Activated CD4-positive, alpha-beta T cell treated with anti-CD3 and anti-CD28 coated beads for 1 hour (primary cell): ENCODE measurements at places on chromosomes 4 and X.

DNA sequence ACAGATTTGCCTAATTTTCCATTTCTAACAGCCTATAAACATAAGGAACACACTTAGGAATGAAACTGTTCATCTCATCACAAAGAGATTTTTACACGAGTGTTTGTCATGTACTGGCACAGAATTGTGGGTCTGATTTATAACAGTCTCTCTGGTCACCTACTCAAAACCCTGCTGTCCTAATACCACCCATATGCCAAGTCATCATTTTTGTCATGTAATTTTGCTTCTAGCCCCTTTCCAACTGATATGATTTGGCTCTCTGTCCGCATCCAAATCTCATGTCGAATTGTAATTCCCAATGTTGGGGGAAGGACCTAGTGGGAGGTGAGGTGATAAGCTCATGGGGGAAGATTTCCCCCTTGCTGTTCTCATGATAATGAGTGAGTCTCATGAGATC, 284.1 kb upstream of the SLITRK2 start:
- no peak for DNase-seq

- DNase-seq: no peak
Measured at GRCh38 chr4:141432000-141432712, 204.2 kb upstream of the IL15 start.

DNA sequence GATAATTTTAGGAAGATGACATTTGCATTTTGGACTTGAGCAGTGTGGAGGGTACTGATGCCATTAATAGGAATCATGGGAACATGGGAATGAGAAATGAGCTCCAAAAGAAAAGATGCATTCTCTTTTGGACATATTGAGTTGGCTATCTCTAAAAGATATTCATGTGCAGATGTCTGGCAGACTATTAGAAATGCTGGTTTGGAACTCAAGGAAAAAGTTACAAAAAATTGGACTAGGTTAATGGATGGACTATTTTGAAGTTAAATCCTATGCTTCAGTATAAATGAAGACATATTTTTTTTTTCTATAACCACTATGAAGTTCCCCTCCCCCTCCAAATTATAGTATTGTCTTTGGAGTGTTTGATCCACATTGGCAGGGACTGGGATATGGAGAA, 3.6 kb upstream of the LIMCH1 start:
- no peak for DNase-seq

GRCh38 chrX:131068945-131069719, 11.0 kb downstream of the ARHGAP36 start:
- no peak for DNase-seq

GRCh38 chr4:44961001-44961755, 234.8 kb upstream of the GNPDA2 start:
- no peak for DNase-seq

- no peak for DNase-seq
Measured at GRCh38 chrX:46268412-46268811, 276.8 kb downstream of the ZNF674 start.

GRCh38 chr4:172035562-172035961, 222.4 kb downstream of the GALNTL6 start:
- no peak for DNase-seq

DNA sequence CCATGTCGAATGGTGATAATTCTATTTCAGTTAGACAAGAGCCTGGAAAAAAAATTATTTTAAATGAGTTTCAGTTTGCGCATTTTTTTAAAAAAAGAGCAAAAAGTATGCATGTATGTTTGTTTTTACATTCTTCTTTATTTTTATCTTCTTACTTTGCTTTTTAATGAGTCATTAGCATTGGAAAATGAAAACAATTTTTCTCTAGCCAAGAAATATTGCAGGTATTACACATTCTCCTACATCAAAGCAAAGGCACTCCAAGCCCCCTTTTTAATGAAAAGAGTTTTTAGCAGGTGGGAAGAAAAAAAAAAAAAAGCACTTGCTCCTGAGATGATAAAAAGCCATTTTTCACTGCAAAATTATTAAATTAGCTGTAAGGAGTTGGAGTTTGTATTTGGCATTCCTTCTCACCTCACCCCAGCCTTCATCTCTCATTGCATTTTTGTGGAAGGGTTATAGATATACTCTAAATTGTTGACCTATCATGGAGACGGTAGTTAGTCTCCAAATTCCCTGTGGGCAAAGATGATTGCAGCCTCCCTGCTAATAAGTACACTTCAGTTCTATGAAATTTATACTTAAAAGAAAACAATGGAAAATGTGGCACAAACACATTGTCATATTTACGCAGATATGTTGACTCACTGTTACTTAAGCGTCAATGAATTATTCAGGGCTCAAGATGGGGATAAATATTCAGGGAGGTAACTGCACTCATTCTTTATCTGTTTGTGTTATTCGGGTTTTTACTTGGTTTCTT, 43.8 kb downstream of the PALLD start:
- DNase-seq: no peak

GRCh38 chrX:57918750-57919436, 8.6 kb upstream of the ZXDA start:
- DNase-seq: no peak

- no peak for DNase-seq
Measured at GRCh38 chr4:57122959-57123358, 12.8 kb upstream of the IGFBP7 start.

- DNase-seq: no peak
Measured at GRCh38 chr4:1862055-1862911, 6.3 kb upstream of the LETM1 start.

DNA sequence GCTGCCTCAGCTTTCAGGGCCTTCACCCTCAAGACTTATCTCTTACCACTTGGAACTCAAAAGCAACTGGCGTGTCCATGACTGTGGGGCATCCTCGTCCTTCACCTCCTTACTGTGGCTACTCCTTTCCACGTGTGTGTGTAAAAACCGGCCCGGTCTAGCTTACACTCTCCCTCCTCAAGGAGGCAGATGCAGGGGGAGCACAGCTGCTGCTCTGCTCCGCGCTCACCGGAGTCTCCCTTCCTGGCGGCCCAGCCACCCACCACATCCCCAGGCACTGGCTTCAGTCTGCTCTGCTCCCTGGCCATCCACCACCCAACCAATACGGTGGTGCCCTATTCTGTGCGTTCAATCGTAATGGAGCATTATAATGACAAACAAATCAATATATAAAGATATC, 8.3 kb downstream of the RNF212 start:
- no peak for DNase-seq

GRCh38 chr4:37562592-37562991, 123.6 kb downstream of the RELL1 start:
- no peak for DNase-seq

DNA sequence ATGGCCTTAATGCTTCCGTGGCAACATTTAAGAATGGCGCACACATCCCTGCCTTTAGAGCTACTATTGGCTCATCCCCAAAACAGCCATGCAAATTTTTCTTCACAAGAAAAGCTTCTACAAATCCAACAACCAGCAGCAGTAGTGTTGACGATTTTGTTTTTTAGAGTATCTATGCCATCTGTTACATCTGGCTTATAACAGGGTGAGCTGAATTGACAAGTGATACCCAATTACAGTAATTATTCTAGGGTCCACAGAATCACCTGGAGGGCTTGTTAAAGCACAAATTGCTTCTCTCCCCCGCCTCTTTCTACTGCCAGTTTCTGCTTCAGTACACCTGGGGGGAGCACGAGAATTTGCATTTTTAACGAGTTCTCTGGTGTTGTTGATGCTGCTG, 34.1 kb downstream of the DCHS2 start:
- DNase-seq: no peak

- DNase-seq: no peak
Measured at GRCh38 chr4:40606239-40606767, 23.4 kb downstream of the RBM47 start.

GRCh38 chr4:151437505-151437904, 28.5 kb downstream of the FHIP1A start:
- no peak for DNase-seq

DNA sequence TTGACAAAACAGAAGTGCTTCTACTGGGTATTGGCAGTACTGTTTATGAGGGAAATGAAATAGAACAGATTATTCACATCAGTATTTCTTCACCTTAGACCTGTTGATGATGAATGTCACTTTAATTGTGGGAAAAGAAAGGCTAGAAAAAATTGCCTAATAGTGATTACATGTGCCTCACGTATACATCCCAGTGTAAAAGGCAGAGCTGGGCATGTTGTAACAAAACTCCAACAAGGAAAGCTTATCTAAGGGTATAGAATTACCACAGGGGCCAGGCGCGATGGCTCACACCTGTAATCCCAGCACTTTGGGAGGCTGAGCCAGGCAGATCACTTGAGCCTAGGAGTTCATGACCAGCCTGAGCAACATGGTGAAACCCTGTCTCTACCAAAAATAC, 4.2 kb downstream of the PGM2 start:
- DNase-seq: no peak

- no peak for DNase-seq
Measured at GRCh38 chr4:188127214-188127874, 11.9 kb upstream of the TRIML1 start.

DNA sequence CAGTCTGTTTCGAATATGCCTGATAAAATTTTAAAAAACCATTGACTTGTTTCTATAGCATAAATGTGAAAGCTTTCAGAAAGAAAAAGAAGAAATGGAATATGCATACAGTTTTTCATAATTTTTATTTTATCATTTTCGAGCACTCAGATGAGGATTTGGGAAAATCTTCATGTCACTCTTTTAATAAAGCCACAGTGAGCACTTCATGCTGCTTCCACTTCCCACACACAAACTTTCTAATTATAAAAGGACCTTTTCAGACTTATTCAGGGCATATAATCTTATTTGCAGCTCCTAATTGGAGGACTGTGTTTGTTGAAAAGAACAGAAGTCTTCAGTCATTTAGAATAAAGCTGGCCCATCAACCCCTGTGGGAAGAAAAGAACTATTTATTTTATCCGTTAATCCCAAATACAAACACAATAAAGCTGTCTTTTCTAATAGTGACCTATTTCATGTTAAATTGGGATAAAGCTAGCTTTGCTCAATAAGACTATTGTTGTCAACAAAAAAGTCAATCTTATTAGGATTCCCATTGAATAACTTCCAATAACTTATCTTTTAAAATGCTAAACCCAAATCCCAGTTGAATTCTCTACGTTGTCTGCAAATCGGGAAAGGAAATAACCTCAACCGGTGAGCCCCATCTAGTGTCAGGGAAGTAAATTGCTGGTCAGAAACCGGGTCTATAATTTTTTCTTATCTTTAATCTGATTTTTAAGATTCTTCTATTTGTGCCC, 211.5 kb downstream of the PDGFRA start:
- no peak for DNase-seq

DNA sequence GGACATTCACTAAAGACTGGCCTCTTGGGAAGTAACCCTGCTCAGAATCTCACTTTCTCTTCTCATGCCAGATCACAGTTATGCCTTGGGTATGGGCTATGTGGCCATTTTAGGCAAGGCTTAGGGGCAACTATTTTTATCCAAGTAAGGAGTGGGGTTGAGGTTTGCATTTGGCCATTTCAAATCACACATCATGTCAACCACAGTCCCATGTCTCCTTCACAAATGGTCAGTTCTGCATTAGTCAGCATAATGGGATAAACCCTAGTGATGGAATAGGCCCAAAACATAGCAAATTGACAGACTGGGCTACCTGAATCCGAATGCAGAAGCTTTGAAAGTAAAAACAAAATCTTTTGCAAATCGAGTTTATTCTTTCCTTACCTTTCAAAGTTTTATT, 827 bp upstream of the RTL3 start:
- no peak for DNase-seq

DNA sequence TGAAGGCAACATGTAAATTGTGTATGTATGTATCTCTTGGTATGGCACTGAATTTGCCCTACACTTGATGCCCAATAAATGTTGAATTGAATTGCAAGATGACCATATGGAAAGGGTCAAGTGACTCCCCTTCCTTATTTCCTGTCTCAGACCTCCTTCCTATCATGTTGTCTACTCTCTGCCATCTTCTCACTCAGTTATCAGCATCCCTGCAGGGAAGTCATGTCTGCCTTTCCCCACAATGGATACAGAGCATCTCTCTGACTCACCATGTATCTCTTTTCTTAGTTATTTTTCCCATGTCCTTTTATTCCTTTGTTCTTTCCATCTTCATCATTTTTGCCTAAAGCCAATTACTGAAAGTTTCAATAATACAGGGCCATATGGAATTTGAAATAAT, 22.5 kb downstream of the BMX start:
- no peak for DNase-seq

DNA sequence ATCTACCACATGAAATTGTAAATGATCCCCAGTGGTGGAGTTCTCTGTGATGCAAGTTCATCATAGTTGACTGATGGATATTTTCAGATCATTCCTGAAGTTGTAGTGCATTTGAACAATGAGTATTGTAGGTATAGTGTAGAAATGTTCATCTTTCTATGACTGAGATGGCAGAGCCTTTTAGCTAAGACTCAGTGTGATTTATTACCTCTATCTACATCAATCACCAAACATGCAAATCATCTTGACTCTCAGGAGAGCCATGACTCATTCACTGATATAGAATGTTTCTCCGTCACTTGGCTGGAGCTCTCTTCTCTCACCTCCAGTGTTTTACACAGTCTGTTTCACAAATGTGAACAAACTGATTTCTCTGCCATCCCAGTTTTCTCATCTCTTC, 392.6 kb downstream of the IL1RAPL1 start:
- DNase-seq: no peak

- DNase-seq: no peak
Measured at GRCh38 chrX:39984191-39984956, 113.4 kb downstream of the BCOR start.

DNA sequence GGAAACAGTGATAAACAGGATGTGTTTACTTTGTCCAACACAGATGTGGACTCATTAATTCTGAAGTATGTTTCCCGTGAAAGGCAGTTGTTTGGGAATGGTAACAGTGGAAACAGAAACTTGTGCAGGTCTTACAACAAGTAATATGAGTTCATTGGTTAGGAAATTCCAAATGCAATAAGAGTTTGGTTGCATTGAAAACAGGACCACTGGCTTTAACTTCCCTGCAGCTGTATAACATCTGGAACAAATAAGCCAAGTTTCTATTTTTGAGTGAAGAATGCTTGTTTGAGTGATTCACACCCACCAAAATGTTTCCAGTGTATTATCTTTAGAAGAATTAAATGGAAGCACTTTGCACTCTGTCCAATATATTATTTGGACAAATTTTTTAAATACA, 82.4 kb upstream of the BMP3 start:
- DNase-seq: no peak

DNA sequence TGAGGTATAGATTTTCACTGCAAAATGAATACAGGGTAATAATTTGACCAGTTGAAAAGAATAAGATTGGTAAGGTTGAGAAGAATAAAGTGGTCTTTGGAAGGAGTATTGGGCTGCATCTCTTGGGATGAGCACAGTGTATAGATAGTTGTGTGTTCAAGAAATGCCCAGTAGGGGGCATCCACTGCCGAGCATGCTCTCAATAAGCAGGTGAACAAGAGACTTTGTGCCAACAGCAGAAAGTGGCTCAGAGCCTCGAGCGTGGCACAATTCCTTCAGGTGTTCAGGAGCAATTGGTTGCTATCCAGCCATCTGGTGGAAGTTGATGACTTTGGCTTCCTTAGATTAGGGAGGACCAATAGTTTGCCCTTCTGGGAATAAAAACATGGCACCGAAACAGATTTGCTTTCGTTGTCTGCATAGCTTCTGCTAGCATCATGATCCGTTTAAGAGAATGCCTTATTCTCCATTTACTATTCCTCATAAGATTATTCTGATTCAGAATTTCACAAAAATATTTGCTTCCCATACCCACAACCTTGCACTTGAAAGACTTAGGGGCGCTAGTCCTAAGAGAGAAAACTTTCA, 258.1 kb upstream of the NEIL3 start:
- DNase-seq: no peak

- DNase-seq: peak; percentile 57
Measured at GRCh38 chr4:7843831-7844593, 95.6 kb downstream of the AFAP1 start.

GRCh38 chr4:182548156-182548555, 305.0 kb downstream of the TENM3 start:
- DNase-seq: no peak
